ENCODE measurements at places on chromosomes 7 and 10. TPM values are rescaled to one million over a fixed set of nuclear protein-coding genes. Genes with fewer than 3 reads are reported as not detected.

OR2A5 gene
- total RNA-seq, result not detected

PGAM2 gene
- total RNA-seq, result not detected

SFMBT2 gene
- total RNA-seq, result 1.1 TPM

CYP2C19 gene
- total RNA-seq, result not detected

PTN gene
- 61.7 TPM for total RNA-seq

GPR26 gene
- not detected for total RNA-seq

DNA sequence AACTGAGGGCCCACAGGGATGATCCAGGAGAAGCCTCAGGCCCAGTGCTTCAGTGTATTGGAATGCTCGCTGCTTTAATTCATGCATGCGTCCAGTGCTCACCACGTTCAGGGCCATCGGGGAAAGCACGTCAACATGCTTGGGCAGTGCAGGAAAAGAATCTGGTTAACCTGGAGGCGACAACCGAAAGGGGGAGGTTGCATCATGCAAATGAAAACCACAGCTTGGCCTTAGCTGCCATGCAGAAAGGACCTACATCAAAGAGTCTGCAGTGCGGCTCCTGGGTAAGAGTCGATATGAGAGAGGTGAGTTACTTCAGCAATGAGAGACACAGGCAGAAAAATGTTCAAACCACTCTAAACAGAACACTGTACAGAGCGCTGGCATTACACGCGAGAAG is 440.1 kb downstream of the KCNMA1 start:
- H3K27ac ChIP-seq, result no peak overlapping the region
- H3K27me3 ChIP-seq, result no peaks in the 10 kb centered on the region
- no peak overlapping the region for H3K4me3 ChIP-seq
- peaks cover 8% of the 10 kb centered on the region for H3K4me1 ChIP-seq
- no peaks in the 10 kb centered on the region for H3K36me3 ChIP-seq

- DNase-seq, result no peak
- peaks cover 11% of the 10 kb centered on the region for H3K4me1 ChIP-seq
- no peaks in the 10 kb centered on the region for H3K36me3 ChIP-seq
- no peak overlapping the region for H3K27ac ChIP-seq
- no peaks in the 10 kb centered on the region for H3K27me3 ChIP-seq
These were observed 76.8 kb upstream of the PRKG1 start for GRCh38 chr10:50997461-50997860.

DNA sequence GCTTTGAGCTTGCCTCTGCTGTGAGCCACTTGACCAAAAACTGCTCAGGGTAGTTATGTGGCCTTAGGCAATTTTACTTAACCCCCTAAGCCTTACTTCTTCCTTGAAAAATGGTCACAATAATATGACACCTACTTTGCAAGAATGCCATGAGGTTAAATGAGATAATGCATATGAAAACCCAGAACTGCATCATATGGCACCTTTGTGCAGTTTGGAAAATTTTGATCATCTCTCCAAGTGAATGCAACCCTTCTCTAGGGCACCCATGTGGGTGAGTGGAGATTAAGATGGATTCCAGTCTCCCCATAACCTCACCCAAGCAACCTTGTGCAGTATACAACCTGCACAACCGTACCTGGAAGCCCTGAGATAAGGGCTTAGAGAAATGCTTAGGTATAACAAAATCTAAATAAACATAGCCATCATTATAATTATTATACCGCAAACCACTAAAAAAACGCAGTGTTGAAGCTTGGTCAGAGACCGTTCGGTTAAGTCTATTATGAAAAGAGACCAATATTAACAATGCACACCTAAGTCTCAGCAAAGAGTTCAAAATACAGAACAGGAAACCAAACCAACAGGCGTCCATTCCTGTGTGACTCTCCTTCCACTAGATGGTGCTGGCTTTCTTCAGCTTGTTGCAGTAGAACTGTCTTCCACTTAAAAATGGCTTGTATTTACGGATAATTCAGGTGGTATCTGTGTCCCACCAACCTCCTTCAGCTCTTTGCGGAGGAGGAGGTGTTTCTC is 21.0 kb upstream of the ASB15 start:
- no peak overlapping the region for H3K27ac ChIP-seq
- no peak overlapping the region for H3K4me3 ChIP-seq
- H3K27me3 ChIP-seq, result no peaks in the 10 kb centered on the region
- peak; percentile 42 for DNase-seq

GRCh38 chr7:23680414-23681405 is 711 bp downstream of the FAM221A start:
- H3K27ac ChIP-seq, result no peak overlapping the region
- DNase-seq, result peak; percentile 62
- no peaks in the 10 kb centered on the region for H3K4me1 ChIP-seq

DNA sequence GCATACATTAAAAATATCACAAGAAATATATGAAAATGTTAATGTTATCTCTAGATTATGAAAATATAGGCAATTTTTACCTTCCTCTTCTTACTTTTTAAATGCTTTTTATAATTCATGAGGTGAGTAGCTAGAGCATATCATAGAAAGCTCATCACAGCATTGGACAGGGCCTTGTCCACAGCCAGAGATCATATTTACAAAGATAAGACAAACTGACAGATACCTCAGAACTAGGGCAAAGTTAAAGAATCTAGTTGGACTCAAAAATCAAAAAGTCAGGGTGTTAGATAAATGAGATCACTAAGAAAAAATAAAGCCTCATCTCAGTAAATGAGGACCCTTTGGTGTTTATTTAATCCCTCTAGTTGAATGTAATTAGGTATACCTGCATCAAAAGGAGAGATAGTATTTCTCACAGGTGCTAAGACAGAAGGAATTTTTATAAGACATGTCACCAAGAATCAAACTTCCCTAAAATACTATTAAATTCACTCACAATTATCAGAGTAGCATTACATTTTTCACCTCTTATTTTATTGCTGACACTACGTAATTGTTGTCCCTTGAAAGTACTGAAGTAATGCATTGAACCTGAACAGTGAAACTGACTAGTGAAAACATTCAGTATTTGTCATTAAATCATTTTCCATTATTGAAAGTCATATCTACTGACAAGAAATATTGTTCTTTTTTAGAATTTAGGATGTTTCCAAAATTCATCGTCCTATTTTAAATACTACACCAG is 25.6 kb downstream of the CFAP69 start:
- DNase-seq, result no peak
- no peak overlapping the region for H3K4me3 ChIP-seq
- H3K36me3 ChIP-seq, result no peaks in the 10 kb centered on the region

GRCh38 chr7:2193575-2194305 is 39.0 kb downstream of the MAD1L1 start:
- H3K4me1 ChIP-seq, result no peaks in the 10 kb centered on the region
- no peaks in the 10 kb centered on the region for H3K27me3 ChIP-seq
- no peak overlapping the region for H3K4me3 ChIP-seq

- peaks cover 7% of the 10 kb centered on the region for H3K27me3 ChIP-seq
- H3K4me3 ChIP-seq, result no peak overlapping the region
- H3K36me3 ChIP-seq, result no peaks in the 10 kb centered on the region
- H3K4me1 ChIP-seq, result no peaks in the 10 kb centered on the region
These were observed 26.6 kb upstream of the WNT8B start for GRCh38 chr10:100436255-100436654.

DNA sequence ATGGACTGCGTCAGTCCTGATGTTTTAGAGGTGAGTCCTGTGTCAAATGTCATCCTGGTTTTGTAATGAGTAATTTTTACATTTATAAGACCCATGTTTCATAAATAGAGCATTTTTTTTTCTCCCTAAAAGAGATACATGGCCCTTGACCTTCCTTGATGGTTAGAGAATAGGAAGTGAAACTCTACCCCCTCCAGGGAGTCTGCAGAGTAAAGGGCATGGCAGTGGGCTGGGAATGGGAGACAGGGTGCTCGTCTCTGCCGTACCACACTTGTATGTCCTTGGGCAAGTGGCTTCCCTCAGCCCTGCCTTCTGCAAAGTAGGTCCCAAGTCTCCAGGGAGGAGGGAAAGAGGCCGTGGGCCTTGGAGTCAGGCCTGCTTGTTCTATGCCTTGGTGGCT is 63.9 kb downstream of the WDFY4 start:
- H3K4me3 ChIP-seq, result no peak overlapping the region
- H3K36me3 ChIP-seq, result no peaks in the 10 kb centered on the region
- no peak overlapping the region for H3K27ac ChIP-seq
- DNase-seq, result no peak
- H3K27me3 ChIP-seq, result peaks cover 3% of the 10 kb centered on the region
- no peaks in the 10 kb centered on the region for H3K4me1 ChIP-seq

GRCh38 chr7:91598791-91599190 is 281.7 kb downstream of the MTERF1 start:
- H3K36me3 ChIP-seq, result no peaks in the 10 kb centered on the region
- DNase-seq, result no peak
- no peak overlapping the region for H3K27ac ChIP-seq
- H3K4me3 ChIP-seq, result no peak overlapping the region
- no peaks in the 10 kb centered on the region for H3K27me3 ChIP-seq

GRCh38 chr7:98257701-98258100 is 5.7 kb upstream of the TECPR1 start:
- H3K4me1 ChIP-seq, result peaks cover 4% of the 10 kb centered on the region
- H3K4me3 ChIP-seq, result no peak overlapping the region
- H3K36me3 ChIP-seq, result peaks cover 15% of the 10 kb centered on the region
- no peak for DNase-seq

DNA sequence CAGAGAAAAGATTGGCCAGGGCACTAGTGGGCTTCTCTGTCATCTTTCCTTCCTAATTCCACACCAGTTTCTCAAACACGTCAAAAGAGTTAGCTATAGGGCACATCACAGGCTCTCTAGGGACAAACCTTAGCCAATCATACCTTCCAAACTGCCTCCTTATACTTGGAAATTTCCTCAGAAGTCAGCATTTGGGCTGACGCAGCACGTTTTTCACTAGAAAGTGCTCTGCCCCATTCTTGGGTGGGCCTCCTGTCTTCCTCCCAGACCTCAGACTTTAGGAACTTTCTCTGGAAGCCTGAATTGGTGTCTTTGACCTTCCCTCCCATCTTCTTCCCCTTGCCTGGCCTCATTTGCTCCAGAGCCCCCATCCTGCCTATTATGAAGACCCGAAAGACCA is 11.1 kb downstream of the SFXN3 start:
- H3K4me1 ChIP-seq, result peaks cover 10% of the 10 kb centered on the region
- peak overlapping the region; percentile 48 for H3K27ac ChIP-seq
- H3K27me3 ChIP-seq, result no peaks in the 10 kb centered on the region
- H3K36me3 ChIP-seq, result peaks cover 24% of the 10 kb centered on the region
- peak overlapping the region; percentile 41 for H3K4me3 ChIP-seq

- peak; percentile 66 for DNase-seq
- H3K27me3 ChIP-seq, result no peaks in the 10 kb centered on the region
- H3K36me3 ChIP-seq, result no peaks in the 10 kb centered on the region
- no peak overlapping the region for H3K27ac ChIP-seq
- no peak overlapping the region for H3K4me3 ChIP-seq
- H3K4me1 ChIP-seq, result no peaks in the 10 kb centered on the region
These were observed 74.0 kb downstream of the INHBA start for GRCh38 chr7:41628901-41629300.

GRCh38 chr10:129655007-129655678 is 188.1 kb downstream of the MGMT start:
- no peaks in the 10 kb centered on the region for H3K4me1 ChIP-seq
- H3K4me3 ChIP-seq, result no peak overlapping the region
- no peaks in the 10 kb centered on the region for H3K36me3 ChIP-seq
- H3K27ac ChIP-seq, result no peak overlapping the region
- H3K27me3 ChIP-seq, result no peaks in the 10 kb centered on the region

DNA sequence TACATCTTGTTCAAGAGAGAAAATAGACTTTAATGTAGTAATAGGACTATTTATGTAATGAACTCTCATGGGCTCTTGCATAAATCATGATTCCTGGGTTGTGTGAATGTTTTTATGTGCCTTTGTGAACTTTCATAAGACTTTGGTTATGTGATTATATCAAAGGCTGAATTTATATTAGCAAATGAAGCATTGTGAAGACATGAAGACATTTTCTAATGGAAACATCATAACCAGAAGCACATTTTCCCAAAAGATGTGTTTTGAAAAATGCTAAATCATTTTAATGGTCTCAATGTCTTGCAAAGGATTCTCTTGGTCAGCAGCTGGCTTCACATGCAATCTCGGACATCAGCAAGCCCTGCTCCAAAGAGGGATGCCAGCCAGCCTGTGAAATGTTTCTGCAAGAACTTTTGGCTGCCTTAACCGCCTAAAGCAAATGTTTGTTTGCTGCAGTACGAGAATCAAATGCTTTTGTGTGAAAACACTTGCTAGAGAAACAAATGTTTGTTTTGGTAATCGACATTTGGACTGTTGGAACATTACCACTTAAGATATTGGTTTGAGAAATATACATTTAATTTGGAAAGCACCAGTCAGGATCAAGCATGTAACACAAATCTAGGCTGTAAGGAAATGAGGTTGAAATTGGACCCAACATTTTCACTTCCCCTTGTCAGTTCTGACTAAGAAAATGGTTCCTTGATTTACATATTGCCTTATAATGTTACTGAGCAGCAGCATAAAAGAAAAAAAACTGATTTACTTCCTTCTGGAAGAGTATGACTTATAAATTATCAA is 102.1 kb downstream of the RTKN2 start:
- no peaks in the 10 kb centered on the region for H3K36me3 ChIP-seq
- no peaks in the 10 kb centered on the region for H3K27me3 ChIP-seq
- H3K4me3 ChIP-seq, result peak overlapping the region; percentile 11
- peak; percentile 65 for DNase-seq
- peak overlapping the region; percentile 93 for H3K27ac ChIP-seq

DNA sequence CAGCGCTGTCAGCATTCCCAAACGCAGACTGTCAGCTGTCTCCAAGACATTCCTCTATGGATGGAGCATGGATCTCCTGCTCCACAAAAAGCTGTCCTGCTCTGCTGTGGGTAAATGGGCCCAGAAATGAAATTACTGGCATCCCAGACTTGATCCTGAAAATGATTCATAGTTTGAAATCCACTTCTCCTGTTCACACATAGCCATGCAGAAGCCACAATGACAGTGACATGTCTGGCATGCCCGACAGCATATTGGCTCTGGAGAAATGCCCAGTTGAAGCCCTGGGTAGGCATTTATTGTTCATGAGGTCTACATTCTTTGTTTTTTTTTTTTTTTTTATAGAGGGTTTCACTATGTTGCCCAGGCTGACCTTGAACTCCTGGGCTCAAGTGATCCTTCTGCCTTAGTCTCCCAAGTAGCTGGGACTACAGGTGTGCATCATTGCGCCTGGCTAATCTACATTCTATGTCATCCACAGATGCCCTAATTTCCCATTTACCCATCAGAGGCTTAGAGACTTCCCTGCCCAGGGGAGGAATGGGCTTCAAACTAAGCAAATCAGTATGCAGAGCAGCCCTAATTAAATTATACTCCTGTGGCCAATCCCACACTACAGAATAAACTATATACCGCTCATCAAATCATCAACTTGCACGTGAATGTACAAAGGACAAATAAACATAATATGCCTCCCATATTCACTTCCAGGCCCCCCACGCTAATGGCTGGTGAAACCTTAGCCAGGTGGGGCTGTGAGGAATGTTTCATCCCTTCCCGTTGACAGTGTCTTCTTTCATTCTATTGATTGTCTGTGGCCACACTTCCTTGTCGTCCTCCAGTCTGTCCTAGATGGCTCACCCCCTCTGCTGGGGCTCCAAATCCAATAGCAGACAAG is 61.8 kb upstream of the EEPD1 start:
- H3K4me1 ChIP-seq, result no peaks in the 10 kb centered on the region
- no peak for DNase-seq
- H3K36me3 ChIP-seq, result no peaks in the 10 kb centered on the region
